Mesendoderm (in vitro differentiated cells): ENCODE measurements at places on chromosomes 5 and 9.

GRCh38 chr5:53008751-53009150, 19.6 kb downstream of the ITGA2 start:
- DNase-seq = no peak

DNA sequence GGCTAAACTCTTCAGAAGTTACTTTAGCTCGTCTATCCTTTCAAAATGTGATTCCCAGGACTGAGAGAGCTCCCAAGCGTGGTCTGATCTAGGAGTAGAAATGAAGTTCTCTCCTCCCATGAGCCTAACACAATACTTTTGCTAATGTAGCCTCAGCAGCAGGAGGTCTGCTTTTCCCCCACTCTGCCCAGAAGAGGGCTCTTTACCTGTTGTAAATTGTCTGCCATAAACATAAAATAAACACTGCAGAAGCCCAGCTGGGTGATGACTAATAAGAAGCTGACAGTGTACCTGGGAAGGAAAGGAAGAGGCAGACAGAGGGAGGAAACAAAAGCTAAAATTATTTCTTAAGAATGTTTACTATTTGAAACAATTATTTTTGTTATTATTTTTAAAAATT, 15.4 kb downstream of the SLC36A3 start:
- peak; percentile 62 for DNase-seq

GRCh38 chr9:137705443-137705863, 86.6 kb downstream of the EHMT1 start:
- no peak for DNase-seq

DNA sequence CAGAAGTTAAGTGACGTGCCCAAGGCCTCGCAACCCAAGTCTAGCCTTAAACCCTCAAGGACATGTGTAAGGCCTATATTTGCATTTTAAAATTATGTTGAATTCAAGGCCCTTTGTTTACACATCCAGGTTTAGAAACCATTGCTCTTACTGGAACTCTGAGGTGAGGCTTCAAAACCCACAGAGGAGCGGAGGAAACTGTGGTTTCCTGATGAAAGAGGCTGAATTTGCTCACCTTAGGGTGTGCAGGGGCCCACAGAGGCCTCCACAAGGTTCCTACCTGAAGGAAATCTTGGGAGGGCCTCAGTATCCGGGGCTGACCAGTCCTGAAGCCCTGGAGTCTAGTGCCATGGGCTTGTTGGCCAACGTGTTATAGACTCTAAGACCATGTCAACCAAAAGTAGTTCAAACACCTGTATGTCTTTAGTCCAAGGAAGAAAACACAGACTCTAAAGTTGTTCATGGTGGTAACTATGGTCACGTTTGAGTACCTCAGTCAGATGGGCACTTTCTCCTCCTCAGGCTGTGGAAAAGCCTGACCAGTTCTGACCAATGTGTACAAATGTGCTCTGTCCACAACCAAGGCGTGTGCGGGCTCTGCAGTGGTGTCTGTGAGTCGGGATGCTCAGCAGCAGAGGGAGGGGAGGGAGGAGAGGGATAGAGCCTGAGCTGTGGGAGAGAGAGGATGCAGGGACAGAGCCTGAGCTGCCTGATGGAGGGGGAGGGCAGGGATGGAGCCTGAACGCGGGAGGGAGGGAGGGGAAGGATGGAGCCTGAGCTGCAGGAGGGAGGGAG, 124.6 kb upstream of the ERCC6L2 start:
- DNase-seq = peak; percentile 38

DNA sequence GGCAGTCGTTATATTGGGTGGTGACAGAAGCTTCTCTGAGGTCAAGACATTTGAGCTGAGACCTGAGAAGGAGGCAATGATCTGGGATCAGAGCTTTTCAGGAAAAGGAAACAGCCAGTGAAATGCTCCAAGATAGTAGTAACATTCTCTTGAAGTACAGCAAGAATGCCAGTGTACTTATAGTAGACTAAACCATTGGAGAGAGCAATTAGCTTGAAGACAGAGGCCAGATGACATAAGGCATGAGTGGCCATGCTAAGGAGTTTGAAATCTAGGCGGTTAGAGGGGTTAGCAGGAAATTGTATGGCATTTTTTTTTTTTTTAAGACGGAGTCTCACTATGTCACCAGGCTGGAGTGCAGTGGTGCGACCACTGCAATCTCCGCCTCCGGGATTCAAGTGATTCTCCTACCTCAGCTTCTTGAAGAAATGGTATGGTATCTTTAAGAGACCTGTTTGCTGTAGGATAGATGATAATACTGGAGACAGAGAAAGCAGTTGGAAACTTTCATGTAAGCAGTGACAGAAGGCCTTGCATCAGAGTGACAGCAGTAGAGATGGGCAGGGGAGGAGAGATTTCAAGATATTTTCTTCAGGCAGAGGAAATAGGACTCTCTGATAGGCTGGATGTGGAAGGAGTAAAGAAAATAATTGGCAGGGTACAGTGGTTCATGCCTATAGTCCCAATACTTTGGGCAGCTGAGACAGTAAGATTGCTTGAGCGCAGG, 482.2 kb upstream of the PAPPA start:
- no peak for DNase-seq
